M059J (cell line): ENCODE measurements at places on chromosomes 5 and 9.
A peak's percentile ranks its signal among the peaks of the same experiment; 100 is the strongest.

GRCh38 chr9:86838519-86839497 lies 108.5 kb downstream of the GAS1 start:
- DNase-seq, result no peak

- DNase-seq, result no peak
Observed at GRCh38 chr5:34039398-34040157, 3.4 kb downstream of the C1QTNF3 start.

- DNase-seq, result peak; percentile 54
Observed at GRCh38 chr9:100322954-100323536, 29.7 kb downstream of the TEX10 start.

GRCh38 chr9:83588256-83588655 lies 34.7 kb upstream of the IDNK start:
- no peak for DNase-seq

- DNase-seq, result peak; percentile 71
Observed at GRCh38 chr5:42912184-42912798, 100.6 kb upstream of the SELENOP start.

GRCh38 chr9:87116492-87116891 lies 169.2 kb upstream of the GAS1 start:
- DNase-seq, result no peak

DNA sequence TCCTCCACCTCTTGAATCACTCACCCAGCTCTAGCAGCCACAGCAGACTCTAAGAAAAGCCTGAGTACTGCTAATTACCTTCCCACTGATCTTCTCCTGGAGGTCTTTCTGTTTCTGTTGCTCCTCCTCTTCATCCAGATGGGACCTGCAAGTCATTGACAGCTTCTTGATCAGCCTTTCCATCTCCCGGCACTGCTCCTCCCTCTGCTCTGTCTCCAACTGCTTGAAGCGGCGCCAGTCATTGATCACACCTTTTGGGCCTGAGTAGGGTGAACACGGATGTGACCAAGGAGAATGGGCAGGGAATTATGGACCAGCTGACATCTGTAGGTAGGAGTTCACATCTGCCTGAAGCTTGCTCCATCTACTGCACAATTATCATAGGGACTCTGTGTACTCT lies 5.5 kb downstream of the PDCL start:
- no peak for DNase-seq
